ENCODE measurements at places on chromosomes 2 and 18.

- no peak for DNase-seq
These were observed 74.8 kb upstream of the SLC66A3 start for GRCh38 chr2:11080253-11081115.

DNA sequence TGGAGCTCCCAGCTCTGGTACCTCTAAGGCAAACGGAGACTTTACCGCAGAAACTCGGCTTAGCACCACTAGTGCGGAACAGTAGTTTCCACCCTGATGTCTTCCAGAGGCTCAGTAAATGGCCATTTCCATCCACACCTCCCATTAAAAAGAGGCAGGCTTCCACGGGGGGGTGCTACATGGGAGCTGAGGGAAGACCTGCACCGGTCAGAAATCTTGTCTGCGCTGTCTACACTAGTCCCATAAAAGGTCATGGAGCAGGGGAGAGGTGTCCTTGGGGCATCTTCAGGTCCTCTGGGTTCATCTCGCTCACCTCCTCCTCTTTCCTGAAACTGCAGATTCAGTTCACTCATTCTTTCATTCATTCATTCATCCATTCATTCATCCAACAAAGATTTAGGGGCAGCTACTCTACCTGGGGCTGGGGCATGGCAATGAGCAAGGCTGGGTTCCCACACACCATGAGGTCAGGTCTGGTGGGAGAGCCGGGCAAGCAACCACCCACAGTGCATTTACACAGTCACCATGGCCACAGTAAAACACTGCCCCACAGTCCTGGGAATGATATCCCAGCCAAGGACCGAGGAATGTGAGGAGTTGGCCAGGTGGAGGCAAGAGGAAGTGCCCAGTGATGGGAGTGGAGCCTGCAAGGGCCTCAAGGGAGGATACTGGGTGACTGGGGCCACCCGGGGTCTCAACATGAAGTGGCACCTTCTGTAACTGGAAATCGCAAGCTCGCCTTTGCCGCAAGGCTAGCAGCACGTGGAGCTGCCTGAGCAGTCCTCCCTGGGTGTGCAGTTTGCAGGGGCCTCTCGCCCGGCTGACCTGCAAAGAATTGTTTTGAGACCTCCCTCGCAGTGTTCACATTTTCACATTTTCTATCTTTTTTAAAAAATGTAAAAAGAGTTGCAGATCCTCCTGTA, 180.2 kb upstream of the RAB6C start:
- no peak for DNase-seq

- DNase-seq: no peak
These were observed 72.3 kb downstream of the MDH1 start for GRCh38 chr2:63661076-63661475.

- no peak for DNase-seq
These were observed 24.8 kb downstream of the KIF5C start for GRCh38 chr2:148899638-148900318.

GRCh38 chr2:145860083-145860482, 1340.2 kb upstream of the ZEB2 start:
- DNase-seq: no peak

DNA sequence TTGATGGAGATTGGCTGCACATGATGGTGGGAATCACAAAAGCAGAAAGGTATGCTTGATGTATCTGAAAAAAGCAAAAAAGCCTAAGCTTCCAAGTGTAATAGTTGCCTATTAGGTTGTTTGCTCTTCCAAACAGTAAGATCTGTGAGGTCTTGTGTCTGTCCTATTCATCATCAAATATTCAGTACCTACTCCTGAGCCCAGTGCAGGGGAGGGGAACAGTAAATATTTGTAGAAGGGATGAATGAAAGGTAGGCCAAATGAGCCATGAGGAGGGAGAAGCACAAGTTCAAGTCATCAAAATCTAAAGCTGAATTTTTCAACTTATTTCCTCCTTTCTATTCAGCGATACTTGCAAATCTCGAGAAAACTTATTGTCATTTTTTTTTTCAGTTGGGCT, 153.2 kb upstream of the ETAA1 start:
- DNase-seq: no peak

GRCh38 chr2:171436307-171436706, 2.3 kb downstream of the DCAF17 start:
- no peak for DNase-seq

GRCh38 chr2:159160412-159160811, 126.1 kb downstream of the WDSUB1 start:
- no peak for DNase-seq

DNA sequence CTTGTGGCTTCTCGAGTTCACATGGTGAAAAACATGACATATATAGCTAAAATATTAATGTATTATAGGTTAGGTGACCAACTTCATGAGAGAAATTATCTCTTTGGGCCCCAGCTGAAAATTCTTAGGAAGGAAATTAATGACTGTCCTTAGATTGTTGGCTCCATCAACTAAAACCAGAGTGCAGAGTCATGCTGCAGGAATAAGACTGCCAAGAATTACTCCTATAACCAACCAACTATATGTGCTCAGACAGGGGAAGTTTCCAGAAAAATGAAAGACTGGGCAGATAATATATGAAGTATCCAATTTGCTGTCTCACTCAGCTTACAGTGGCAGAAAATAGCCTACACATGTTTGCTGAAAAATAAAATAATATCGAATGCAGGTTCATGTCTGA, 71.0 kb upstream of the TMEFF2 start:
- no peak for DNase-seq

DNA sequence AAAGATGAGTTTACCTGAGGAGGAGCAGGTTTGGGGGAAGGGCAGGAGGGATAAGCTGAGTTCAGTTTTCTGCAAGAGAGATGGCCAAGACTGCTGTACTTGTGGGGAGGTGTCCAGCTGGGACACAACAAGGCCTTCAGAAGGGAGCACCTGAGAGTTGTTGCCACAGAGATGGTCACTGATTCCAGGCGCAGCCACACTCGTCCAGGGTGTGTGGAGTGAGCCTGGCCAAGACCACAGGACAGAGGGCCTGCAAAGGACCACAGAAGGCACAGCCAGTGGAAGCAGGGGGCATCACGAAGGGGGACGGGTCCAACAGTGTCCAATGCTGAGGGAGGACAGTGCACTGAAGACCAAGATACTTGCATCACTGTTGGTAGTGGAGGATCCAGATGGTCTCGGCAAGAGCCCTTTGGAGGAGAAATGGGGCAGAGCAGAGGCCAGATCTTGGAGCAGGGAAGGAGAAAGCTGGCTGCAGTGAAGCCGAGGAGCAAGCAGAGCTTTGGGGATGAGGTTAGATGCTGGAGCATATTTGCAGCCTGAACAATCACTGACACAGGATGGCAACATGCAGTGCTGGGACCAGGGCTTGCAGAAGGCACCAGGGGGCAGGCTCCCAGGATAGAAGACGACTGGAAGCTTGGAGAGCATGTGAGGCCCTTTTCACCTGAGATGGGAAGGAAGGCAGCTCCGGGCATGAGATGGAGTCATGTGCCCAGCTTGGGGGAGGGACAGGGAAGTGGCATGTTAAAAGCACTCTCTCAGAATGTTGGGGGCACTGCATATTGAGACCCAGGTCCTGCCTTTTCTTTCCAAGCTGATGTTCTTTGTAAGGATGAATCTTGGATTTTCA, 214.0 kb downstream of the CYP26B1 start:
- no peak for DNase-seq

- DNase-seq: no peak
These were observed 30.3 kb upstream of the B3GNT7 start for GRCh38 chr2:231364961-231365810.

GRCh38 chr2:68176657-68177056, 19.0 kb downstream of the PNO1 start:
- no peak for DNase-seq

- DNase-seq: no peak
These were observed 356.0 kb upstream of the GALNT5 start for GRCh38 chr2:156901373-156902031.

GRCh38 chr2:187194049-187194448, 254.0 kb downstream of the CALCRL start:
- DNase-seq: no peak

- DNase-seq: no peak
These were observed 213.8 kb downstream of the BCL2 start for GRCh38 chr18:63105636-63106316.

DNA sequence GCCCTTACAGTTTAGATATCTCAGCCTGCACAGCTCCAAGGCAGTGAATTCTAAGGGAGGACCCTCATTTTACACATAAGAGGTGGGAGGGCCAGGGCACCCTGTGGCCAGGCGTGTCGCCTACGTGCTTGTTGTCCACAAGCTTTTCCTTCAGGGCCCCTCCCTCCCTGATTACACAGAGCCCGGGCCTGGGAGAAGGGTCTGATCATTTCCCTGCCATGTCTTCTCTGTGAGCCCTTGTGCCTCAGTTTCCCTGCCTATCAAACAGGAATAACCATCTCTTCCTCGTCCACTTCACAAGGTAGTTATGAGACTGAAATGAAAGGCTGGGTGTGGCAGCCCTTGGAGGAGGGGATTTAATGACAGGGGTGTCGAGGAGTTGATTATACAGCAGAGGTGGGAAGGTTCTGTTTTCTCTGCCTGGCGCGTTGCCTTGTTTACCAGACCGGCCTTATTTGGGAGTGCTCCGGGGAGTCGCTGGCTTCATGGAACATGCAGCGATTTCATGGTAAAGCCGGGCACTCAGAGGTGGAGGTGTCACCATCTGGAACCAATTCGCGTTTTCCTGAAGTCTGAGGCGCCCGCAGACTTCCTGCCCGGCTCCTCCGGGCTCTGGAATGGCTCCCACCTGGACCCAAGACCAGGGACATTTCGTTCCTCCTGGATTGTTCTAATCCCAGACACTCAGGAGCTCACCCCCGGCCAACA, 208.9 kb downstream of the KLHL29 start:
- DNase-seq: no peak

- no peak for DNase-seq
These were observed 159.3 kb downstream of the CYRIA start for GRCh38 chr2:16506366-16506765.

- no peak for DNase-seq
These were observed 1.6 kb upstream of the RIOK3 start for GRCh38 chr18:23451491-23451890.

DNA sequence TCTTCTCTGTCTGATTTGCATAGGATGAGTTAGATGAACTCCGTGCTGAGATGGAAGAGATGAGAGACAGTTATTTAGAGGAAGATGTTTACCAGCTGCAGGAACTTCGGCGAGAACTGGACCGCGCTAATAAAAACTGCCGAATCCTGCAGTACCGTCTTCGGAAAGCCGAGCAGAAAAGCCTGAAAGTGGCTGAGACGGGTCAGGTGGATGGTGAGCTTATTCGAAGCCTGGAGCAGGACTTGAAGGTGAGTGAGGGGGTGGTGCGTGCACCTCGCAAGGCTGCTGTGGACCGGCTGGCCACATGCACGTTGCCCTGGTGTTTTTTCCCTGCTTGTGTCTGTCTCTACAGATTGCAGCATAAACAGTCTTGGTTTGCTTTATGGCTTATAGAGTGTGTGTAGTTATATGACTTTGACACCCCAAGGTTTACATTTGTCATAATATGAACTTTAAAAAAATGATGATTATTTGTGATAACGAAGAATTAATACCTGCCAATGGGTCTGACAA, 13.1 kb downstream of the MTCL1 start:
- DNase-seq: no peak

GRCh38 chr2:3256157-3256556, 121.5 kb downstream of the EIPR1 start:
- no peak for DNase-seq

- DNase-seq: peak; percentile 36
These were observed 97.6 kb upstream of the SLC39A10 start for GRCh38 chr2:195559431-195559914.

DNA sequence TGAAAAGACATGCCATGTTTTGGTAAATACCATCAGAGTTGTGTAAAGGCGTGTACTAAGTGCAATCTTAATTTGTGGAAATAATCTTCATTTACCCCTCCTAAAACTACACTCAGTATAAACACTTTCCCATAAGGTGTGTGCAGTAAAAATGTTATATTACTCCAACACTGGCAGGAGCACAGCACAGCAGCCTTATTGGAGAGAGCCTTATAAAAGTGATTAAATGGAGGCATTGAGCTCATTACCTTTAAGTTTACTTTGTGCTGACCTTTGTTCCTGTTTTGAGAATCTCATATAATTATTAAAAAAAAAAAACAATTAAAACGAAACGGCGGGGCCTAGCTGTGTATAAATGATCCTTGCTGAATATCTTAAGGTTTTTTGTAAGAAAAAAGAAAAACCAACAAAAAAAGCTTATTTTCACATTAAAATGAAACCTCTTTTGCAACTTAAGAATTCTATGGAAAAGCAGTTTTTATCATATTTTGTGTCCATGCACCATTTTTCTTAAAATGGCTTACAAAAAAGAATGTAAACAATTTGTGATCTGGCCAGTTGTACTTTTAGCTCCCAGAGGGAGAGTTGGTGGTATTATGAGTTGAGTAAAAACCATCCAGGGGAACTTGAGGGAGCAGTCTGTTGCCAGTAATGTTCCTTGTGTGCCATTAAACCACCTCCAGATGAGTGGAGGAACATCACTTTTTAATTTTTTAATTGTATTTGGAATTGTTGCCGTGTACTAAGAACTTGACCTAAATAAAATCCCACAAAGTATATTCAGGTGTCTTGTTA, 103.4 kb downstream of the ABI2 start:
- DNase-seq: no peak

DNA sequence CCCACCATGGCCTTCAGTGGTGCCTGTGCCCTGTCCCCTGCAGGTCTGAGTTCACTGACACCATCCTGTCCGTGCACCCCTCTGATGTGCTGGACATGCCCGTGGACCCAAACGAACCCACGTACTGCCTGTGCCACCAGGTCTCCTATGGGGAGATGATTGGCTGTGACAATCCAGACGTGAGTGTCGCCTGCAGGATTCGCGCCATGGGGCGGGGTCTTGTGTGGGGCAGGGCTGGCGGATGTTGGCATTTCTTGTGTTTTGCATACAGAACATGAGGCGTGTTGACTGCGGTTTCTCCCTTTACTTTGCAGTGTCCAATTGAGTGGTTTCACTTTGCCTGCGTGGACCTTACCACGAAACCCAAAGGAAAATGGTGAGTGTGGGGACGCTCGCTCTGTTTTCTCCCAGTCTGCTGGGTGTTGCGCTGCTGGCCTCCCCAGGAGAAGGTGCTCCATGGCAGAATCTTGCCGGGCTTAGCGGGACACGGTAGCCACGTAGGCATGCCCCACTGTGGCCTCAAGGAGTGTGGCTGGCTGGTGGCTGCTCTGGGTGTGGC, 11.5 kb upstream of the D2HGDH start:
- no peak for DNase-seq

DNA sequence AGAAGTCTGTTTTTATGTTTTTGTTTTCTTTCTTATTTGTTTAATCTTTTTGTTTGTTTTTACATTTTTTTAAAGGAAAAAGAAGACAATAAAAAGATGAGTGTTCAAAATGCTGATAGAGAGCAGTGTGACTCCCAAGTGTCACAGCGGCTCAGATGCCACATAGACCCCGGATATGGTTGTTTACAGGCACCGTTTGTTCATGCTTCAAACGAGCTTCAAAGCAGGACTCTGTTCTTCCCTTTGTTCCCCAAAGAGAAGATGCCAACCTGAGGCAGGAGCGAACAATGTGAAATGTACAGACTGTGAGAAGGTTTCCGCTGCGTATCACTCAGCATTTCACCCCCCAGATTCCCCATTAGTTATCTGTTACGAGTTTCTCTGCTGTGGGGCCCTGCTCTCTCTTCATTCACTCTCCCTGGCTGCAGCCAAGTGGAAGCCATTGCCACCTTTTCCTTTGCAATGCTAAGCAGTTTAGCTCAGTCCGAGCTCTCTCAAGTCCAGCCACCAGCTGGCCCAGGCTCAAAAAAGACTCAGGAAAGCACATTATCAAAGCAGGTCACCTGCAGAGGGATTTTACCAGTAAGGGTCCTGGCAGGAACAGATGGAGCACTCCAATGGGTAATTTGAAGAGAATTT, 36.4 kb upstream of the PHLPP1 start:
- DNase-seq: no peak

GRCh38 chr2:168165985-168166901, 81.2 kb downstream of the STK39 start:
- no peak for DNase-seq

Data from activated CD8-positive, alpha-beta memory T cell treated with anti-CD3 and anti-CD28 coated beads for 1 hour (primary cell).